ENCODE measurements at places on chromosomes 12 and 14.

GRCh38 chr12:122908915-122909314 is 13.0 kb upstream of the VPS37B start:
- no peak for DNase-seq

DNA sequence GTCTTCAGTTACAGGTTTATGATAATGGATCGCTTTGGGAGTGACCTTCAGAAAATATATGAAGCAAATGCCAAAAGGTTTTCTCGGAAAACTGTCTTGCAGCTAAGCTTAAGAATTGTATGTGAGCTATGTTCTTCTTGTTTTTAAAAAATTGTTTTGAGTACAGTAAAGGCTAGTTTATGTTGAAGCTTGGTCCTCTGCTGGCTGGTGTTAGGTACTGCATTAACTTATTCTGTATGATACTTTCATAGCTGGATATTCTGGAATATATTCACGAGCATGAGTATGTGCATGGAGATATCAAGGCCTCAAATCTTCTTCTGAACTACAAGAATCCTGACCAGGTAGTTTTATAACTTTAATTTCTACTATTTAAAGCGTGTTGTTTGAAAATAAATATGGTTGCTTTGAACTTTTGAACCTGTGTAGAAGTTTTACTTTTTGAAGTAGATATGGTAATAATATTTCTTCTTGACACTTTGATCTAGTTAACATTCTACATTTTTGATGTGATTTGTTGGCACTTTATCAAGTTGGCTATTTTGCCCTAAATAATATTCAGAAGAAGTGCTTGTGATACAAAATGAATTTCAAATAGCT is 55.7 kb downstream of the VRK1 start:
- DNase-seq = no peak

DNA sequence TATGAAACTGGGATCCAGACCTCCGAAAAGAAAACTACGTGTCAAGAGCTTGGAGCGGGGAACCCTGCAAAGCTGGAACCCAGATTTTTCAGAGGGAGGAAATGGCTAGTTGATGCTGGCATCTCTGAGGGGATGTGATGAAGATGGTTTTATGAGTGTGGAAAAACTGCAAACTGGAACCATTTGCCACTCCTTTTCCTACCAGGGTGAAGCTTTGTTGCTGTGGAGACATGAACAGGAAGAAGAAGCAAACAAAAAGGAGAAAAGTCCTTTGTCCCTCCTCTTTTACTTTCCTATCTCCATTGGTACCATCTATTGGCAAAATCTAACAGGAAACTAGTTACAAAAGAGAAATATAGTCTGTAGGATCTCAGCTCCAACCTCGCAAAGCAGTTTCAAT is 39.2 kb downstream of the CDK17 start:
- no peak for DNase-seq

DNA sequence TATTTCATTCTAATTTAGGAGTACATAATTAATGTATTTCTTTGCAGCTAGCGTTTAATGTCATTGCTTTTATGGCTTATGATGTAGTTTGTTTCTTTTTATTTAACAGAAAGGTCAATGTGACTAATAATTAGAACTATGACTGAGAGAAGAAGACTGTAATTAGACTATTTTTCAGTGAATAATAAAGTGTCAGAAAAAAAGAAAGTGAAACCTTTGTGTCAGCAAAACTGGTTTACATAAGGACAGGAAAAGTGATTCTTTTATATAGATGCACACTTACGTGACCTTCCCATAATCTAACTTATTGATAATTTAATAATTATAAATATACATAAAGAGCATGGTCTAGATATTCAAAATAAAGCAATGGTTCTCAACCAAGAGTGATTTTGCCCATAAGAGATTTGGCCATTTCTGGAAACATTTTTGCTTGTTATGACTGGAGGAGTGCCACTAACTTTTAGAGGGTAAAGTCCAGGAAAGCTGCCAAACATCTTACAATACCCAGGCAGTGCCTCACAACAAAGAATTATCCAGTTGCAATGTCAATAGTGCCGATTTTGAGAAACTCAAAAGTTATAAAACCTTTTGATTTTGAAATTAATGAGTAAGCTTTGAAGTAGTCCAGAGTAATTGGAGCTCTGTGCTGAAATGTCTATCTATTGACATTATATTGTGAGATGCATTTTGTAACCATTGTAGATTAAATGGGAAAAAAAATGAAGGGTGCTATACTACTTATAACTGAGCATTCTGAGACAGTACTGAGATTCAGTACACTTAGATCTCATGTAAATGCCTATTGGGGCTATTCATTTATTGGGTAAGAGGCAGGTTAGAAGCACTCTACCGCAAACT is 227.1 kb downstream of the C12orf50 start:
- DNase-seq = no peak

GRCh38 chr12:67742461-67742860 is 93.9 kb downstream of the DYRK2 start:
- DNase-seq = no peak

DNA sequence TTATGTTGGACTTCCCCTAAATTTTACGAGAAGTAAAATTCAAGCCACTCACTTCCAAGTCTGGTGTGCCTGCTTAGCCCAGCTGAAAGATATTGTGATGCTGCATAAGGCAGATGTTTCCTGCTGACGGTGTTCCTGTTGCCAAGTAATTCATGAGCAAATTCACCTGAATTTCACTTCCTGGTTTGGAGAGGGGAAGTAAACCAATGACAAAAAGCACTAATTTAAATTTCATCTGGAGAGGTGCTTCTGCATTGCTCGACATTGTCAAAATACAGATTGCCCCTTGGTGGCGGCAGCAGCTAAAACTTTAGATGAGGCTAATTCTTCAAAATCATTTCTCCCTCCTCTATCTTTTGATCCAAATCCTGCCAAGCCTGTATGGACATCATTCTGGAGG is 281.1 kb downstream of the AACS start:
- peak; percentile 21 for DNase-seq

- DNase-seq = no peak
Measured at GRCh38 chr14:78162202-78162601, 8.0 kb upstream of the NRXN3 start.

DNA sequence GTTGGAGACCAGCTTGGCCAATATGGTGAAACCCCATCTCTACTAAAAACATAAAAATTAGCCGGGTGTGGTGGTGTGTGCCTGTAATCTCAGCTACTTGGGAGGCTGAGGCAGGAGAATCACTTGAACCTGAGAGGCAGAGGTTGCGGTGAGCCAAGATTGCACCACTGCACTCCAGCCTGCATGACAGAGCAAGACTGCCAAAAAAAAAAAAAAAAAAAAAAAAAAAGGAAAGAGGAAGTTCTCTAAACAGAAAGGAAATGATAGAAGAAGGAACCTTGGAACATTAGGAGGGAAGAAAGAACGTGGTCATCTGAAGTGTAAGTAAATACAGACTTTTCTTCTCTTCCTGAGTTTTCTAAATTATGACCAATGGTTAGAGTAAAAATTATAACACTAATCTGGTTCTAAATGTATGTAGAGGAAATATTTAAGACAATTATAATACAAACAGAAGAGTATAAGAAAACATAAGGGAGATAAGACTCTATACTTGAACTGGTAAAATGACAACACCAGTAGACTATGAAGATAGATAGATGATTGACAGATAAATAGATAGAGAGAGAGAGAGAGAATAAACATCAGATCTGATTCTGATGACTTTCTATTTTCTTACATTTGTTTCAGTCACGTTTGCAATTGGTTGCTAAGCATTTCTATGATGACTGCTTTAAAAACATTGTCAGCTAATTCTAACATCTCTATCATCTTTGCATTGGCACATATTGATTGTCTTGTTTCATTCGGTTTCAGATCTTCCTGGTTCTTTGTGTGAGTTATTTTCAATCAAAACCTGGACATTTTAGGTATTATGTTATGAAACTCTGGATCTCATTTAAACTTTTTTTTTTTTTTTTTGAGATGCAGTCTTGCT is 12.9 kb upstream of the CORO1C start:
- no peak for DNase-seq

Measured in nucleus accumbens (tissue), 56 donors.